ENCODE measurements at places on chromosomes 7 and 10.

GRCh38 chr10:33195608-33196376 is 138.7 kb downstream of the NRP1 start:
- no peak for DNase-seq

DNA sequence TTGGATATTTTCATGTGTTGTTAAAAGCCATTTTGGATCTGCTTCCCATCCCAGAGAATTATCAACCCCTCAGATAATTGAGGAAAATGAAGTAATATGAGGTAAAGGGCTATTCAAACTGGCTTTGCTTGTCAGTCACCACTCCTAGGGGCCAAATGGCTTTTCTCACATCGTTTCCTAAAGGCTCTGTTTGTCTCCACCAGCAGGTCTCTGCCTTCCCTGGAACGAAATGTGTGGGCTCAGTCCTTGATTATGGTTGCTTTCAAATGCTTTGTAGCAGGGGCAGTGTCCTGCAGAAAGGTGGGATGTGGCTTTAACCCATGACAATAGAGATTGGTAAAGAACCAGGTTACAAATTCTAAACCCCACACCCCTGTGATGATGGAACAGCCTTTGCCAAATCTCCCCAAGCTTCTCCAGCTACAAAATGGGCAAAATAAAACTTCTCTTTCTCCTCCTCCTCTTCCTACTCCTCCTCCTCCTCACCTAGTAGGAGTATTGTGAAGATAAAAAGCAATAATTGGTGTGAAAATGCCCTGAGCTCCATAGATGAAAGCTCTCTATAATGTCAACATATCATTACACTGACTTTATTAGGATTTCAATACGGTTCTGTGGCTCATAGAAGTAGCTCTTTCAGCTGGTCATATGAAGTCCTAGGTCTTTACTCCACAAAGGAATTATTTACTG is 127.6 kb downstream of the CHN2 start:
- DNase-seq, result no peak

DNA sequence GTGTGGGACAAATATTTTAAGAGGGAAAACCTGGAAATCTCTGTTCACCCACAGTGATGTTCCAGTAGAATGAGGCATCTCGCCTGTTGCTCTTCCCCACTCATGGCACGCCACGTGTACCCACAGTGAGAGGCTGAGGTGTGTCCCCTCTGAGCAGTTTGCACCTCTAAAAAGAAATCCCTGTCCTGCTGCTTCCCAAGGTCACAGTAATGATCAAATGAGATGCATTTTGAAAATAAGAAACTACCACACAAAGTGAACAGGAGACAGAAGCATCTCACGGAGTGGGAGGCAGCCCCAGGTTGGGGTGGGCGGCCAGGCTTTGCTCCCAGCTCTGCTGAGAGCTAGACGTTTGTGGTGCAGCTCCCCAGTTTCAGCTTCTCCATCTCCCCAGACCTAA is 12.4 kb upstream of the ZNF777 start:
- DNase-seq, result no peak

GRCh38 chr7:114931656-114932011 is 9.7 kb downstream of the MDFIC start:
- DNase-seq, result no peak

- DNase-seq, result no peak
Observed at GRCh38 chr7:54252256-54253035, 289.7 kb upstream of the VSTM2A start.

DNA sequence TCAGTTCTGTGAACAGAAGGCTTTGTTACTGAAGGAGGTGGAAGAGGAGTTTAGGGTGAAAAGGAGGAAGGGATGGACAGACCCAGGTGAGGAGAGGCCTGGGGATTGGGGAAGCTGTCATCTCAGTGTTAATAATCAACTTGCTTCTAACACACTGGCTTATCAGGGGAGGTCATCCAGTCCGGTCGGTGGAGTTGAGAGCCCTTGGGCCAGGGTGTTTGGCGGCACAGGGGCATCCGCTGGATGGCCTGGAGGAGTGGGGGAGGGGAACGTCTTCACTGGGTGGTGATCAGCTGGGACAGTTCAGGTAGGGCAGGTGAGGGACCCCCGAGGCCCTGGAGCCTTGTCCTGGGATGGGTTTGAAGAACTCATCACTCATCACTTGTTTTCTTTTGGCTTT is 33.9 kb downstream of the SHH start:
- DNase-seq, result no peak

DNA sequence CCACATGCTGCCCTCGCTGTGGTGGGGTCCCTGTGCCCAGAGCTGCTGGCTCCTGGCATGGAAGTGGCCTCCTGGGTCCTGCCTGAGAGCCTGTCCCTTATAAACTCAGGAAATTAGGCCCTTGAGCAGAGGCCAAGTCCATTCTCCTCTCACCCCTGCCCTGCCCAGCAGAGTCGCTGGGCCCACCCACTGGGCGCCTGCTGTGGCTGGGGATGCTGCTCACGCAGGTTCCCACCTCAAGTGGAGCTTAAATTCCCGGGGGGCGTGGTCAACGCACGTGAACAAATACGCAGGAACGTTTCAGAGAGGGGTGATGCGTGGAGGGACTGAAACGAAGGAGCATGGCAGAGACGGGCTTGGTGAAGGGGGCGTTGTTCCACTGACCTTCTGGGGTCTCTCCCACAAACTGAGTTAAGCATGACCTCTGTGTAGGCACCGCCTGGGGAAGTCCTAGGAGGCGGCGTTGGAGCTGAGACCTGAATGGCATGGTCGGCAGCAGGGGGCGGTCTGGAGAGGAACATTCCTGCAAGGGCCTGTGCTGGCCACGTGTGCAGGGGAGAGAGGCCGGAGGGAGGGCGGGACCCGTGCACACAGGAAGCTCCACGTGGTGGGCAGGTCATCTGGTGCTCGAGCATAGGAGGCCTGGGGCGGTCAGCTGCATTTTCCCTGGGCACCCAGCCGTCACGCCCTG is 27.9 kb downstream of the FAM20C start:
- no peak for DNase-seq

- no peak for DNase-seq
Observed at GRCh38 chr10:110646417-110647135, 2.4 kb downstream of the RBM20 start.

GRCh38 chr10:109784236-109784635 is 139.1 kb downstream of the XPNPEP1 start:
- peak; percentile 14 for DNase-seq

GRCh38 chr10:124019886-124020797 is 73.3 kb downstream of the CHST15 start:
- no peak for DNase-seq

GRCh38 chr10:7819121-7819460 is 786 bp downstream of the TAF3 start:
- DNase-seq, result no peak

GRCh38 chr7:69782917-69783684 is 184.8 kb downstream of the AUTS2 start:
- no peak for DNase-seq

DNA sequence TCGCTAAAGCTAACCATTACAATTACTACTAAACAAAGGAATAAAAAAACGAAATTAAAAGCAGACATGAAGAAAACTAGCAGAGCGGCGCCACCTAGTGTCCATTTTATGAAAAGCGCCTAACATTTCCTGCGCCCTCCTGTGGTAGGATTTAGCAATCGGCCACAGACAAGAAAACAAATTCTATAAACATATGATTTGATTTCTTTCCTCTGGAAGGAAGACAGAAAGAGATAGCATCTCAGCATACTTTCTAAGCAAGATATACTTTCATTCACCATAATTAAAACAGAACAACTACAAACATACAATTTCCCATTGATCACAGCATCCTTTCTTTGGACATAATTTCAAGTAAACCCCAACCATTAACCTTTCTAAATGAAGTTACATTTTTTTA is 337.7 kb upstream of the NPVF start:
- peak; percentile 17 for DNase-seq

DNA sequence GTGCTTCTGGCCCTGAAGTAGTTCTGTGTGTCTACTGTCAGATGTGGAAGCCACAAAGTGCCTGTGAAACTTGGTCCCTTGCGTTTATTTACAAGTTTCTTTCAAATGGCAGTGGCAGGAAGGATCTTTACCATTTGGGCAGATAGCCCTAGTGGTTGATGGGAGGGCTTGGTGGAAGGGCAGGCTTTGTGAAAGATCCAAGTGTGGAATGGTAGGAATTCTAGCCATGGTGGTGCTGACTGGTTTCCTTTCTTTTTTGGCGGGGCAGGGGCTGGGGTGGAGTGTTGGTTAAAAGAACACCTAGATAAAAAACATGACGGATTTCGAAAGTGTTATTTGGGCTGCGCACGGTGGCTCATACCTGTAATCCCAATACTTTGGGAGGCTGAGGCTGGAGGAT is 27.0 kb downstream of the AUTS2 start:
- DNase-seq, result no peak

DNA sequence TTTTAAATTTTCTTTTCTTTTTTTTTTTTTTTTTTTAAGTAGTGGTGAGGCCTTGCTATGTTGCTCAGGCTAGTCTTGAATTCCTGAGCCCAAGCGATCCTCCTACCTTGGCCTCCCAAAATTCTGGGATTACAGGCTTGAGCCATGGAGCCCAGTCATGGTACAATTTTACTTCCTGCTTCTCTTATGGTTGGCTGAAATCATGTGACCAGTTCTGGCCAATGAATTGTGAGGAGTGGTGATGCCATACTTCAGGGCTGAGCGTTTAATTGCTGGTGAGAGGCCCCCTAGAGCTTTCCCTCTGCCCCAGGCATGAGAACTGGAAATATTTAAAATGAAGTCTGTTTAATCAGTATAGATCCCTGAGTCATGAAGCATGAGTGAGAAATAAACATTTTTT is 22.2 kb upstream of the BAIAP2L1 start:
- DNase-seq, result no peak

DNA sequence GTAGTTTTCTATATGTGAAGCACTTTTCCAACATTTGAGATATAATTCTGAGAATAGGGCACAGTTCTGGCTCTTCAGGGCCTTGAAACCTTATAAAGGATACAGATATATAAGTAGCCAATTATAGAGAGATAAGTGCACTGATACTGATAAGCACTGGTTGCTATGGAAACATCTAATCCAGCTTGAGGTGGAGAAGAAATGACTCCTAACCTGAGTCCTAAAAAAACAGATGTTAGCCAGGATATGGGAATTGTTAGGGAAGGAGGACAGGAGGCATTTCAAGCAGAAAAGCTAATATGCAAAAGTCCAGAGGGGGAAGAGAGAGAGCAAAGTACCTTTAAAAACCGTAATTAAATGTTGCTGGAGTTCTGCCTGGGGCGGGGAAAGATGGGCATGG is 30.8 kb downstream of the STRIP2 start:
- no peak for DNase-seq

- no peak for DNase-seq
Observed at GRCh38 chr7:145986248-145986874, 130.2 kb upstream of the CNTNAP2 start.

GRCh38 chr7:140640727-140641523 is at the start of gene DENND2A:
Gene DENND2A, minus strand, starts transcription at chr7:140640813. Its CDS starts 38,416 bp downstream, at chr7:140602397.
- no peak for DNase-seq

DNA sequence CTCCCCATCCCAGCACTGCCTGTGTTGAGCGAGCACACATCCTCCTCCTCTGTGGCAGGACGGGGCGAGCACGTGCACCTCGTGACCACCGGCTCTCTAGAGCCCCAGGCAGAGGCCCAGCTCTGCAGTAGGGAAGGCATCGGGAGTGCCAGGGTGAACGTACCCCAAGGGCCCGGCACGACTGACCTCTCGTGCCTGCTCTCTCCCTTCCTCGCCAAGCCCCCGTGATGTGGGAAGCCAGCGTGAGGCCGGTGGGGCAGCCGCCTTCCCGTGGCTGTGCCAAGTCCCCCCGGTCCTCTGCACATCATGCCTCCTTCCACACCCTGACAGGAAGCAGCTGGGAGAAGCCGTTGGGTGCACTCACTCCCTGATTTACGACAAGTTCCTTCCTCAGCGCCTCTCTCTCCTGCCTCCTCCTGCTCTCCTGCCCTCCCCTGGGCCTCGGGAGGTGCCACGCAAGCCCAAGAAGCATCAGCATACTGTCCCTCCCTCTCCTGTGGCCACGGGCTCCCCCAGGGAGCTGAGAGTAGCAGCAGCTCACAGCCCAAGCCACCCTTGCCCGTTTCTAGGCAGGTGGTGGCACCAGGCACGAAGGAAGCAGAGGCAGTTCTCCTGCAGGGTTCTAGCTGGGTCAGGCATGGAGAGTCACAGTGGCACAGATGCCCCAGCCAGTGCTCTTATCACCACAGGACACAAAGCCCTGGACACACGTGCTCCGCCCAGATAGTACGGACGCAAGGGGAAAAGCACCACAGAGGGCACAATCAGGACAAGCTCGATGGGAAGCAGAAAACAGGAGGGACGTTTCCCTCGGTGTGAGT is 47.0 kb downstream of the AMZ1 start:
- DNase-seq, result no peak

DNA sequence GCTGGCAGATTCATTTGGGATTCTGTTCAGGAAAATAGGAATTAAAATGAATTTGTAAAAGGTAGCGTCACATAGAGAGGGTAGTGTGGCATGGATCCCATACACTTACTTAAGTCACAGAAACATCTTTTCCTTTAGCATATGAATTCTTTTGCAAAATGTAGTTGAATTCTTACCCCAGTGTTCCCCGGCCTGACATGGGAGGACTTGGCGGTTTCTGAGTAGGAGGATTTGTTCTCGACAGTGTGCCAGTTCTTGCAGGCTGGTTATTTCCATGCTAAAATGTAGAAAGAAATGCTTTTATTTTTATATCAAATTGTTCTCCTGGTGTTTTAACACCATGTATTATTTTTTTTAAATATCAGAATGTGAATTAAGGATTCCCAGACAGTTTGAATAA is 72.6 kb downstream of the PDSS1 start:
- DNase-seq, result no peak

- no peak for DNase-seq
Observed at GRCh38 chr10:49255883-49256282, 43.1 kb upstream of the C10orf71 start.

GRCh38 chr10:28284126-28284525 is 18.7 kb downstream of the MPP7 start:
- DNase-seq, result no peak

DNA sequence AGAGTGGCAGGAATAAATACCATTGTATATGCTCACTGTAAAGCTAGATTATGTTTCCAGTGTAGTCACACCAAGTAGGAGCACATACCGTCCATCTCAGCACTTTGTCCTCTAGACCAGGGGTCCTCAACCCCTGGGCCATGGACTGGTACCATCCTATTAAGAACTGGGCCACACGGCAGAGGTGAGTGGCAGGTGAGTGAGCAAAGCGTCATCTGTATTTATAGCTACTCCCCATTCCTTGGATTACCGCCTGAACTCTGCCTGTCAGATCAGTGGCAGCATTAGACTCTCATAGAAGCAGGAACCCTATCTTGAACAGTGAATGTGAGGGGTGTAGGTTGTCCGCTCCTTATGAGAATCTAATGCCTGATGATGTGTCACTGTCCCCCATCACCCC is 735.3 kb downstream of the MAGI2 start:
- no peak for DNase-seq

GRCh38 chr10:60877777-60878120 is 66.2 kb downstream of the RHOBTB1 start:
- no peak for DNase-seq

GRCh38 chr7:156582591-156583123 is 57.9 kb upstream of the RNF32 start:
- DNase-seq, result no peak

- no peak for DNase-seq
Observed at GRCh38 chr10:92327445-92328433, 36.8 kb downstream of the MARCHF5 start.

Data from AG04449 (cell line).